ENCODE measurements at places on chromosomes 16 and 17.

GRCh38 chr17:79840269-79840988, 1.2 kb upstream of the CBX4 start:
- DNase-seq: no peak

GRCh38 chr17:66087073-66087472, 104.9 kb downstream of the CEP112 start:
- DNase-seq: no peak

GRCh38 chr17:58086953-58087352, 3.7 kb downstream of the DYNLL2 start:
- DNase-seq: no peak

- no peak for DNase-seq
These were observed 81.1 kb downstream of the RGS9 start for GRCh38 chr17:65218261-65218660.

GRCh38 chr17:80792373-80792781, 199.3 kb upstream of the CHMP6 start:
- no peak for DNase-seq

DNA sequence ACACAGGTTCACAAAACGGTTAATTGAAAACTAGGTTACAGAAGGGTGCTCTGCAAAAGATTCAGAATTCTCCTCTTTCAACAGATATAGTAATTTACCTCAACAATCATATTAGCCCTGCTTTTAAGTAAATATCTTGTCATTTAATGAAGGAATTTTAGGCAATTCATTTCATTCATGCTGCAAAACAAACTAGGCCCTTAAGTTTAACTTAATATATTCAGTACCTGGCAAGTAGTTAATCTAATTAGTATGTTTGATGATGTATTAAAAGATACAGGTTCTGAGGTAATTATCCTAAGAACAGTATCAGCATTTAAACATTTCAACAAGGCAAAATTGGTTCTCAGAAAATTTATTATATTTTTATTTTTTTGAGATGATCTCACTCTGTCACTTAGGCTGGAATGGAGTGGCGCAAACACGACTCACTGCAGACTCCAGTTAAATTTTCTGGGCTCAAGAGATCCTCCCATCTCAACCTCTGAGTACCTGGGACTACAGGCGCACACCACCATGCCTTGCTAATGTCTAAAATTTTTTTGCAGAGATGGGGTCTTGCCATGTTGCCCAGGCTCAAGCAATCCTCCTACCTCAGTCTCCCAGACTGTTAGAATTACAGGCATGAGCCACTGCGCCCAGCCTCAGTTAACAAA, 44.9 kb downstream of the SMURF2 start:
- DNase-seq: no peak

DNA sequence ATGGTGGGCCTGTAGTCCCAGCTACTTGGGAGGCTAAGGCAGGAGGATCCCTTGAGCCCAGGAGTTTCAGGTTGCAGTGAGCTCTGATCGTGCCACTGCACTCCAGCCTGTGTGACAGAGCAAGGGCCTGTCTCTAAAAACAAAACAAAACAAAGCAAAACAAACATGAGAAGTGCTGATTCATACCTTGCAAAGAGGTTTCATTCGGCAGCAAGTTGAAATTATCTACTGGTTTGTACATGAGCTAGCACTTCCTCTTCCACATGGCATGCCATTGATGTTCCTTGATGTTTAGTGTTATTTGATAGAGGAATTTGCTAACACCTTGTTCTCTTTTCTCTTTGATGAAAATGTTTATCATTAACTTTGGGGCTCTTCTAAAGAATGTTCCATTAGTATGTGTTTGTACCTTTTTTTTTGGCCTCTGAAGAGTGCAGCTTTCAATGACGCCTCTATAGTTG, 50.6 kb downstream of the SPECC1 start:
- no peak for DNase-seq

DNA sequence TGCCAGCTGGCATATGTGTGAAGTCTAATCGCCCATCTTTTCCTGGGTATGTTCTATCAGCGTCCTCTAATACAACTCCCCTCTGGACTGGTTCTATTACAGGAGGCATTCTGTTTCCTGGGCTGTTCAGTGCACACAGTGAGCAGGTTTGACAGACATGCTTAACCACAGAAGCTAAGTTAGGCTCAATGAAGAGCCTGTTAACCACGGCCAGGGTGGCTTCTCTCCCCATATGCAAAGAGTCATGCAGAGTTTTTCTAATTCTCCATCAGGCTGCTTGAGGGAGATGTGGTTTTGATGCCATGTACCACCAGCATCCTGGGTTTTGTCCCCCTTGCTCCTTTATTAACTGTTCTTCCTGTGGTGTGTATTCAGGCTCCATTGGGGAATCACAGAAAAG, 57.2 kb upstream of the ALOX12 start:
- DNase-seq: no peak

DNA sequence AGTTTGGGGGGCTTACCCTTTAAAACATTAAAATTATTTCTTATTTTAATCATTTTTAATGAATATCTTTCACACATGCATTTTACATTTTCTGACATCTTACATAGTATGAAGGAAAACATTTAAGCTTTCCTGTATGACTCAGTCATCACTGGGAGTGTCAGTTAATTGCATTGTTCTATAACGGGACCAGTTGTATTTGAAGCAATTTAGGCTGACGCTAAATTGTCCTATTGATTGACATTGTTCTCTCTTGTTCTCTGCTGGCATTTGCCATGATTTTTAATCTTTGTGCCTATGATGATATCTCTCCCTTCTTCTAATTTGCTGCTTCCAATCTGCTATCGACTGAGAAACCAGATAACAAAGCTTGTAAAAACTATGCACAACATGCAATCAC, 190.5 kb upstream of the PIRT start:
- no peak for DNase-seq

DNA sequence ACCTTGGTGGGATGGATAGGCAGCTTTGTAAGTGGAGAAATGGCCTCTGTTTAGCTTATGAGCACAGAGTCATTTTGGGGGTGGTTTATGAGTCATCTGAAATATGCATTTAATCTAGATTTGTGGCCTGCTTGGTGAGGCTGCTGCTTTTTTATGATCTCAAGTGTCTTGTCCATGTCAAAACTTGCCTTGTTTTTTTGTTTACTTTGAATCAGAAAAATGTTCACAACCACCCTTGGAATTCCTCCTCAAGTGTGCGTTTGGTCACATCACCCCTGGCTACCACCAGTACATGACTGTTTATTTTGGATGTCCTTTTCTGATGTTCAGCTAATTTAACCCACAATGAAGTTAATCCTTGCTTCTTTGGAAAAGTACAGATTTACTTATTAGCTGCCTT, 64.6 kb downstream of the FTO start:
- no peak for DNase-seq

DNA sequence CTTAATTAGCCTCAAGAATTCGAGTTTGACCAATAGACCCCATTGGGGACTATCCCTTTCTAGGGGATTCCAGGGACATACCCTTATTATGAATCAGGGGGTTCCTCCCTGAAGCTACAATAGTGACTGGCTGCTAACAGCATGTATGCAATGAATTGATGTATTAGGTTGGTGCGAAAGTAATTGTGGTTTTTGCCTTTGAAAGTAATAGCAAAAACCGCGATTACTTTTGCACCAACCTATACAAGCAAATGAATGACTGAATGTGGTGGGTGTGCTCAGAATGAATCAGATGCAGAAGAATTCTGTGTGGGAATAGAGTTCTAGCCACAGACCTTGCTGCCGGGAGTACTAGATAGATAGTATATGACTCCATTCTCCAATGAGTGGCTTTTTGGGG, 76.7 kb downstream of the HLF start:
- no peak for DNase-seq

DNA sequence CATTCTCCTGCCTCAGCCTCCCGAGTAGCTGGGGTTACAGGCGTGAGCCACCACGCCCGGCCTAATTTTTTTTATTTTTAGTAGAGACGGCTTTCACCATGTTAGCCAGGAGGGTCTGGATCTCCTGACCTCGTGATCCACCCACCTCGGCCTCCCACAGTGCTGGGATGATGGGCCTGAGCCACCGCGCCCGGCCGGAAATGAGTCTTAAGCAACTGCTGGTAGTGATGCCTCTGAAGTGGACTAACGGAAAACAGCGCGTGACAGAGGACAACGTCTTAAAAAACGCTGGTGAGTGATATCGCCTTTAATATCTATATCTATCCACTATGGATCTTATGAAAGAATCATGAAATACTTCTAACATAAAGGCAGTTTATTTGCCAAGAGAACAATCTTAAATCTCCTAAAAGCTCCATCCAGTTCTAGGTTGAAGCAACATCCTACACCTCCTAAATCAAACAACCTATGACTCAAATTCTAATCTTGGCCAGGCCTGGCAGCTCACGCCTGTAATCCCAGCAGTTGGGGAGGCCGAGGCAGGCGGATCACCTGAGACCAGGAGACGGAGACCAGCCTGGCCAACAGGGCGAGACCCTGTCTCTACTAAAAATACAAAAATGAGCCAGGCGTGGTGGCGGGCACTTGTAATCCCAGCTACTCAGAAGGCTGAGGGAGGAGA, 69.8 kb downstream of the NXN start:
- DNase-seq: no peak
